ENCODE measurements at places on chromosomes 5 and 9.

- DNase-seq, result no peak
Measured at GRCh38 chr9:113506090-113506589, 42.6 kb downstream of the RGS3 start.

GRCh38 chr5:103441523-103441922 is 121.1 kb downstream of the NUDT12 start:
- no peak for DNase-seq

DNA sequence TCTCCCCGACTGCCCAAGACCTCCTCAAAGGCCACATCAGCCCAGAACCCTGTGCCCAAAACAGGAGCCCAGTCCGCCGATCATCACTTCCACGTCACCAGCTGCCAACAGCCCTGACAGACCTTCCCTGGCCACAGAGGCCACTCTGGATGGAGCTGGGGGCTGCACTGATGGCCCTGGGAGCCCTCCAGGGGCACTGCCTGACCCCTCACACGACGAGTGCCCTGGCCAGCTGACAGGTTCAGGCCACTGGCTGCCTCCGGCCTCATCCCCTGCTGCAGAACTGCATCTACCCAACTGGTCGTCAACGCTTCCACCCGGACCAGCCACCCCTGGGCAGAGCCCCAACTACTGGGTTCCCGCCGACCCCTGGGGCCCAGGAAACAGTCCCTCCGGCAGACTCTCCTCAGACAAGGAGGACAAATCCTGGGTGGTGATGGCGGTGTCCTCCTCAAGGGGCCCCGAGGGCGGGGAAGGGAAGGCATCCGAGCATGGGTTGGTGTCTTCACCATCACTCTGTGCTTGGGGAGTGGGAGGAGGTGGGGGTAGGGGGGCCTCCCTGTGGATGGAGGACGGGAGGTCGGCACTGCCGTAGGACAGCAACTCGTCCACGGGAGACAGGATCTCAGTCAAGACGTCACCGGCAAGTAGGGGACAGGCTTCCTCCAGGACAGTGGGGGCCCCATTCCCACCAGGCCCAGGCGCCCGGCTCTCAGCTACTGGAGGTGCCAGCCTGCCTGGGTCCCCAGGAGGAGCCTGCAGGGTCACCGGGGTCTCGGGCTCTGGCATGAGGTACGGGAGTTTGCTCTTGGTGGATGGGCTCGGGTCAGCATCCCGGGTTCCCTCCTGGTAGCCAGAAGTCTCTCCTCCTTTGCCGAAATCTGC is 7.9 kb upstream of the QSOX2 start:
- no peak for DNase-seq

DNA sequence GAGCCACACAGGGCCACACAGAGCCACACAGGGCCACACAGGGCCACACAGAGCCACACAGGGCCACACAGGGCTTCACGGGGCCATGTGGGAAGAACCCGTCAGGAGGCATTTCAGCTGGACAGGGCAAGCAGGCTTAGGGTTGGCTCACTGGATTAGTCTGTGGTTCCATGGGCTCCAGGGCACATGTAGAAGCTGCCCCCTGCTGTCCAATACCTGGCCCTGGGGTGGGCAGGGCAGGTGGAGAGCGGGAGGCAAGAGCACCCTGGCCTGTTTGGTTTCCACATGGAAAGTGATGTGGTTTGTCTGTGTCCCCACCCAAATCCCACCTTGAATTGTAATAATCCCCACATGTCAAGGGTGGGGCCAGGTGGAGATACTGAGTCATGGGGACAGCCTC is 16.4 kb upstream of the LPCAT1 start:
- DNase-seq, result no peak

DNA sequence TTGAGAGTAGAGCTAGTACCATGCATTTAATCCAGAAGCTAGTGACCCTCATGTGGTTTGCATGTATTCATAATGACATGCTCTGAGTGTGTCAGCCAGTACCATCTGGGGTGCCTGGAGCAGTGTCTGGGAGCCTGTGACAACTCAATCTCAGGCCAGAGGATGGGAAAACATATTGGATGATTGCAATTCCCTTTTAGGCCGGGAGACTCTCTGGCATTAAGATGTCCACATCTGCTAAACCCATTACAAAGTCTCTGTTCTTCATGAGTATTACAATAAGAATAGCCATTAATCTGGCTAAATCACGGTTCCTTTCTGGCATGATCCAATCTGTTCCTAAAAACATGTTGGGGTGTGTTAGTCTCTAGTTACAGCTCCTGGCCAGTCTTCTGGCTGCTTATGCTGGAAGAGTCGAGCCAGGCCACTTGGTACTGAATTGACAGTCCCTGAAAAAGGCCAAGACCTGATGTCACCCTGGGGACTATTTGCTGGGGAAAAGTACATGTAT is 475.7 kb downstream of the ENC1 start:
- no peak for DNase-seq
